GM13977 (cell line): ENCODE measurements at places on chromosomes 2 and 18.

- no peak for DNase-seq
Measured at GRCh38 chr2:27962006-27962405, 71.5 kb downstream of the BABAM2 start.

GRCh38 chr2:52539026-52539970, 1228.3 kb upstream of the CHAC2 start:
- no peak for DNase-seq

GRCh38 chr2:216784456-216784855, 75.4 kb downstream of the TNP1 start:
- DNase-seq = no peak

DNA sequence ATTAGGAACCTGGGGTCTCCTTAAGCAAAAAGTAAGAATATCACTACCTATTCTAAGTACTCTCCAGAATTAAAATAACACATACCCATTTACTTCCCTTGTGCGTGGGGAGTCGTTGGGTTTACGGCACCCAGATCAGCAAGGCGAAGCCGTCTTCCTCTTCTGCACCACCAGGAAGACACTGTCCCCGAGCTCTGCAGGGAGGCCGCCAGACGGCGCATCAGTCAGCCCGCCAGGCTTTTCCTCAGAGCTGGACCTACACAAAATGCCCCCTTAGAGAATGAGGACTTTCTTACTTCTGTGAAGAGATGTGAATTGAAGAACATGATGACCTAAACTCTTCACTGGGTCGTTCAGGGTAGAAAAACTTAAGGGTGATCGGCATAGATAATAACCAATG, 526.5 kb downstream of the GALR1 start:
- DNase-seq = no peak

DNA sequence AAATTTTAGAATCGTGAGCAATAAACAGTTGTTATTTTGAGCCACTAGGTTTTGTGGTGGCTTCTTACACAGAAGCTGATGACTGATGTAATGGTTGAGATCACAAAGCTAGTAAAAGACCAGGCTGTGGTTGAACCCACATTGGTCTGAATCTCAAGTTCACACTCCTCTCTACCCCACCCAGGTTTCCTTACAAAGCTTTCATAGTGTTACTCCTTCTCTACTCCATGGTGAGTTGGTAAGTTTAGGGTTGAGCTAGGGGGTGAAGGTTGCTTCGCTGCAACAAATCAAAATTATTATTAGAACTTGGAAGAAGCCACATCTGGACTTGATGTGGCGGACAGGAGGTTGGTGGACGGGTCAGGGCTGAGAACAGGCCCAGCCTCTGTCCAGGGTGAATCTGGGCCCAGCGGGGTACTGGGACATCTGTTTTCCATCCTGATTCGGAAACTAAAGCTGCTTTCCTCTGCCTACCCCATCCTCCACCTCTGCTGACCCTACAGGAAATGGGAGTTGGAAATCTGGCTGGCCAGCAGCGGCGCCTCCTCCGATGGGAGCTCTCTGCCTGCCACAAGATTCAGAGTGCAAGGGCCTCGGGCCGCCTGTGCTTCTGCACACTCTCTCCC, 86.3 kb downstream of the ZFP36L2 start:
- peak; percentile 51 for DNase-seq

- no peak for DNase-seq
Measured at GRCh38 chr2:229235131-229235914, 35.8 kb downstream of the PID1 start.

GRCh38 chr18:9106094-9106493, 3.6 kb downstream of the NDUFV2 start:
- no peak for DNase-seq

DNA sequence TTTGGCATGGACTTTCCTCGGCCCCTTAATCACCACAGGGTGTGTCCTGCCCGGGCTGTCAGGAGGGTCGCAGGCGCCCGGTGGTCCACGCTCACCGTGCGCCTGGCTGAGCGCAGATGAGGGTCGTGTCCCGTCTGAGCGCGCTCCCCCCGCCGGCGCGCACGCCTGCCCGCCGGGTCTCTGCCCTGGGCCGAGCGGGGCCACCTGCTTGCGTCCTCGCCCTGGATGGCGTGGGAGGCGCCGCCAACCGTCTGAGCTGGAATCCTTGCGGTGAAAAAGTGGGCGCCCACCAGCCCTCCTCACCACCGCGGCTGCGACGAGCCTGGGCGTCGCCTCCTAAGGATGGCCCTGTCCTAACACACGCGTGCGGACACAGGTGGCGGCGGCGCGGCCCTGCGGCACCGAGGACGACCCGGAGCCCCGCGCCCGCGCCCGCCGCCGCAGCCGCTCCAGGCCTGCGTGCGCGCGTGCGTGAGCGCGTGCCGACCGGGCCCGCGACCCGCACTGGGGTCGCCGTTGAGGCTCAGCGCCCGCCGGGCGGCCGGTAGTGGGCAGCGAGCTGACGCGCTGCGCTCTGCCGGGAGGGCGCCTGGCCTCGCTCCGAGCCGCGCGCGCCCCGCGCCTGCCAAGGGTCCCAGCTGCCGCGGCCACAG, 126.6 kb downstream of the ARHGEF4 start:
- no peak for DNase-seq

- DNase-seq = no peak
Measured at GRCh38 chr2:102191501-102191900, 4.7 kb downstream of the IL1RL2 start.

DNA sequence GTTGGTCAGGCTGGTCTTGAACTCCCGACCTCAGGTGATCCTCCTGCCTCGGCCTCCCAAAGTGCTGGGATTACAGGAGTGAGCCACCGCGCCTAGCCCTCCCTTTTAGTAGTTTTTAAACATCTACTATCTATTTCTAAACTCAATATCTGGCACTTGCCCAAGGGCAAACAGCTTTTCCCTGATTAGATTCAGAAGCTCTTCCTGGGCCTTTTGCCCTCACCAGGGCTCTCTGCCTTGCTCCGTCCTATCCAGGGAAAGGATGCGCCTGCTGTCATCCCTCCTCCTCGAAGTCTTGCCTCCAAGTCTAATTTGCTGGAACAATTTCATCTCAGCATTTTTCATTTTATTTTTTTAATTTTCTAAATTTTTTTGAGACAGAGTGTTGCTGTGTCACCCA, 41.4 kb upstream of the FHOD3 start:
- DNase-seq = no peak

GRCh38 chr2:68225119-68225632, 27.2 kb downstream of the PPP3R1 start:
- DNase-seq = no peak
